ENCODE measurements at places on chromosomes 7 and 10.

GRCh38 chr7:64653721-64654401 lies 12.1 kb upstream of the ZNF107 start:
- DNase-seq, result no peak

DNA sequence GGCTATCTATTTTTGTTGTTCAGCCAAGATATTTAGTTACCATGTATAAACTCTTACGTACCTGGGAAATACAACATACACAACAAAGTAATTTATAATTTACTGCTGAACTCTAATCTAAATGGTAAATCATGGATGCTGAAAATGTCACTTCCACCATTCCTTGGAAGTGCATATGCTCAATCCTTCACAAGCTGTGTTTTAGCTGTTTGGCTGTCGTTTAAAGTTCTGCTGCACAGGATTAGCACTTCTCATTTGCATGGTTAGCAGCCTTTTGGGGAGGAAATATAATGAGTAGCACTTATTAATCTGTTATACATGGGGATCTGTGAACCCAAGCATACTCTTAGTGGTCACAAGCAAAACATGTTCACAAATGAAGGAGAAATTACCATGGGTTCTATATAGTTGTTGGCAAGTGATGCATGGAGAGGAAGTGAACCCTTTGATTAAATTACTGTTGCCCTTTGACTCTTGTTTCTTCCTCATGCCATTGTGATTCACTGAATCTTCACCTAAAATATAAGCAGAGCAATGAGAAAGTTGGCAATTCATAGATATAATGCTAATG lies 18.5 kb downstream of the PIK3CG start:
- DNase-seq, result no peak

DNA sequence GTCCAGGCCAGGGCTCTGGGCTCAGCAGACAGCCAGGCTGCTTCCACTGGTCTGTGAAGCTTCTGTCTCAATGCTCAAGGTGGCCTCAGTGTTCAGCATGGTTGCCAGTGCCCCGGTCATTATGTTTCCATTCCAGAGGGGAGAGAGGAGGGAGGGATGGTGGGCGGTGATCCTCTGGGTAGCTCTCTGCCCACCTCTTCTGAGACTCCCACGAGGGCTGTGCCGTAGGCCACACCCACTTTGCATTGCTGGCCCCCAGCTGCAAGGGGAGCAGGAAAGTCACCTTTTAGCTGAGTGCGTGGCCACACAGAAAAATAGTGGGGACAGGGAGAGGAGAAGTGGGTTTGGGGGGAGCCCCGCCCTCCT lies 42.5 kb downstream of the FOXK1 start:
- DNase-seq, result no peak

DNA sequence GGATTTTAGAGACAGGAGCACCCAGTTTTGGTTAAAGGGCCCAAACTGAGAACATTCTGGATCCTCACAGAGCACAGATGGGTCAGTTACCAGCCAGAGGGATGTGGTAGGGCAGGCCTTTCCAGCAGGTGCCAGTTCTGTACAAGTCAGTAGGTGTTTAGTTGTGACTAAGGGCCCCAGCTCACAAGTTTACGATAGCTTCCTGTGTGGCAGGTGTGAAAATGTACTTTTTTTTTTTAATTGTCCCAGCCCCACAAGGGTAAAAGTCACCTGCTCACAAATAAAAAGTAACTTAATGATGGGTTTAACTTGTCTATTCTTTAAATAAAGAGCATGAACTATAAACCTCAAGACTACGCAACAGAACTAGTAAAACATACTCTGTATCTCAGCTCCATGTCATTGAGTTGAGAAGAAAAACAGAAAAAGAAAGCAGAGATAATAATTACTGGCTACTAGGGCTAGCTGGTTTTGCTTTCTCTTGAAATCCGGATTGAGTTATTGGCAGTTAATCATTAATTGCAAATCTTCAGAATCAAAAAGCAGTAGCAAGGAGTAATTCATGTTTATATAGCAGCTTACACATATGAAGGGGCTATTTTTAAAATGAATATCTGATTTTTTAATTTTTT lies 15.4 kb downstream of the NFE2L3 start:
- DNase-seq, result no peak

DNA sequence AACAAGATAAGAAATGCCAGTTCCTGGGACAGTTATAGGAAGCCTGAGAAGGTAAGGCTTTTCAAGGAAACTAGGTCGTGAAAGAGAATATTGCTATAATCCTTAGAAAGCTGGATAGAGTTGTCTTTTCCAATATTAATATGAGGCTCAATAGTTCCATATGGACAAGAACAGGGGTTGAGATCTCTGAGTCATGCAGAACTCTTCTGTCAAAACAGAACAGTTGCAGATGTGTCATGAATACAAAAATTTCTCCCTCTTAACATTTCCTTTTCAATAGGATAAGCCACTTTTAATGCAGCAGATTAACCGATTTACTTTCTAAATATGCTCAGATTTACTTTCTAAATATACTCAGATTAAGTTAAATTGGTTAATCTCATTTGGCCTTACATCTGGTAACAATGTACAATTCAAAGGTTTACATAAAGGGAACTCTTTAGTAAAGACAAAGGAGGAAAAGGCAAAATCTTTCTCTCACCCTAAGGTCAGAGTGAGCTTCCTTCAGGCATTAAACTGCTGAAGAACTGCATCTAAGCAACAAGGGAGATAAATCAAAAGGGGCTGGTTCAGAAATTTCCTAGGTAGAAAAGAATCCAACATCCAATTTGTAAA lies 104.7 kb upstream of the PCDH15 start:
- no peak for DNase-seq

- DNase-seq, result peak; percentile 55
Measured at GRCh38 chr10:133325440-133326222, 11.1 kb downstream of the CALY start.

DNA sequence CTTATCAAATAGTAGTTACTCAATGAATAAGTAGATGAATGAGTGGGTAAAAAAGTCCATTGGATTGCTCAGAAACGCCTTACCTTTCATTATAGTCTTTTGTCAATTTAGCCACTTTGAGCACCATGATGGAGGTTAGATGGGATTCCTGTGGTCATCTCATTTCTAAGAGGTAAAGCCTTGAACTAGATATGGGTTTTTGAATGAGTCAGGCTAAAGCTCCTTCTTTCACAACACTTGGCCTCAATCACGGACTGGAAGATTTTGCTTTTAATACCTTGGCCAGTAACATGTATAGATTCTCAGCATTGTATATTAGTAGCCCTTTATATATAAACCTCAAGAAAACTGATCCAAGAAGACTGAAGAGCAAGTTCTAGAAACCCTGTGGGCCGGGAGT lies 99.7 kb upstream of the CCDC6 start:
- no peak for DNase-seq

DNA sequence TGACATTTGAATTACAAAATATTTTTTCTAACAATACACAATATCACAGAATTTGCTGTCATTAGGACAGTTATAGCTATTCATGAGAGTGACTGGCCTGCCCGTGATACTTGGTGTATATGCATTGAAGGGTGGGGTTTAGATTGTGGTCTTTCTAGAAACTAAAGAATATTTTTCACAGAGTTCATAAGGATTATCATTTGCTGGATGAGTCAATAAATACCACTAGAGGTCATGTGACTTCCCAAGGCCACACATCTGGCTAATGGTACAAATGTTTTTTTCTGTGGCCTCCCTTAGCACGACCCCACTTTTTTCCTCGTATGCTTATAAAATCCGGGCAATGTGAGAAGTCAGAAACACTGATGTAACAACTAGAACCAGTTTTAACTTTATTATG lies 5.2 kb downstream of the OPTN start:
- DNase-seq, result no peak

DNA sequence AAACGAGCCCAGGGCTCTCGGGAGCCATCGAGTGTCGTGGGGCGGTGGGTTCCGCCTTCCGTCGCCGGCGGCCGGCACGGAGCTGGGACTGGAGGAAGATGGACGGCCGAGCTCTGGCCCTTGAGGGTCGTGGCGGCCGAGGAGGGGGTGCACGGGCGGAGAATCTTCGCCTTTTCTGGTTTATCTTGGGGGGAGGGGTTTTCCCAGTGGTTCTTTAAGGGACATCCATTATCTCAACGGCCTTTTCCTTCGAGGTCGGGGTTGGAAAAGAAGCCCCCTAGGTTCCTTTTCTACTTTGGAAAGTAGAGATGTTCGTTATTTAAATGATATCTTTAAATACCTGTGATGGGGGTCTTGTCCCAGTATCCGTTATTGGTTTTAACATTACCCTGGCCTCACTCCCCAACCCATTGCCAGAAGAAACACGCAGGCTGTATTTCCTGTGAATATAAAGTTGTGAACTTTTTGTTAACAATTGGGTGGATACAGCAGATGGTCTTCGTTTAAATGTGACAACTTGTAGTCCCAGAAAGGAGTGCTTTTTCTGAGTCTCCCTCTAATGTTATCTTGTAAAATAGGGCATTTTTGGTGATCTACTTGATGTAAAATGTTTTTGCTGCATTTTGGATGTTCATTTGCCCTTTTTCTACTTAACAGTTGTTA lies 765 bp downstream of the CCAR1 start:
- no peak for DNase-seq

DNA sequence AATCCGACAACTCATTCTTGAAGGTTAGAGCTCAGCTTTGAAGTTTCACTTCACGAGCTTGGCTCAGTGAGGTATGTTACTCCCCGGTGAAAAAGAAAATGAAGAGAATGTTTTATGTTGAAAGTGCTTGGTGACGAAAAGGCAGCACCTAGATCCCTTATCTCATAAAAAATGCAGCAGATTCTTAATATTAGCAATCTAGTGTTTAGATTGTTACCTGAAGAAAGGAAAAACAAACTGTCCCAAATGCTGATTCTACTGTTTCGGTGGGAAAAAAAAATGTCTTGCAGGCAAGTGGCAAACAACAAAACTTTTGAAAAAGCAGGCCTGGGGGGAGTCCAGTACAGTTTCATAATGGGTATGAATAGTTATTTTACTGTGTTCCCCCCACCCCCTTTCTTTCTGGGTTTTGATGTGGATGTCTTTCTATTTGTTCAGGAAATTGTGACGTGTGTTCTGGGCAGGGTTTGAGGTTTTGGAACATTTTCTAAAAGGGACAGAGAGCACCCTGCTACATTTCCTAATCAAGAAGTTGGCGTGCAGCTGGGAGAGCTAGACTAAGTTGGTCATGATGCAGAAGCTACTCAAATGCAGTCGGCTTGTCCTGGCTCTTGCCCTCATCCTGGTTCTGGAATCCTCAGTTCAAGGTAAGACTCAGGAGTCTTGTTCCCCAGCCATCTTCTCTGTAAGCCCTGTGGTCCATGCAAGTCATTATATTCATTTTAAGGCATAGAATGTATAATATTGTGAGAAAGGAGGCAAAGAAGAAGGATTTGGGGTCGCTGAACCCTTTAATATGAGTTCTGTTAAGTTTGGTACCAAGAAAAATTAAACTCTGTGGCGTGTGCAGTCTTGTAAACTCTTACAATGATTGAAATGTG lies at the start of gene SRGN:
Gene SRGN, plus strand, starts transcription at position 514 of the 881 bp plus-strand sequence. Its CDS starts 55 bp downstream, at position 569.
- peak; percentile 81 for DNase-seq

- no peak for DNase-seq
Measured at GRCh38 chr7:145884716-145885514, 231.7 kb upstream of the CNTNAP2 start.

- DNase-seq, result no peak
Measured at GRCh38 chr7:47311891-47312290, 270.0 kb downstream of the TNS3 start.

- no peak for DNase-seq
Measured at GRCh38 chr10:3806603-3807002, 21.6 kb upstream of the KLF6 start.

DNA sequence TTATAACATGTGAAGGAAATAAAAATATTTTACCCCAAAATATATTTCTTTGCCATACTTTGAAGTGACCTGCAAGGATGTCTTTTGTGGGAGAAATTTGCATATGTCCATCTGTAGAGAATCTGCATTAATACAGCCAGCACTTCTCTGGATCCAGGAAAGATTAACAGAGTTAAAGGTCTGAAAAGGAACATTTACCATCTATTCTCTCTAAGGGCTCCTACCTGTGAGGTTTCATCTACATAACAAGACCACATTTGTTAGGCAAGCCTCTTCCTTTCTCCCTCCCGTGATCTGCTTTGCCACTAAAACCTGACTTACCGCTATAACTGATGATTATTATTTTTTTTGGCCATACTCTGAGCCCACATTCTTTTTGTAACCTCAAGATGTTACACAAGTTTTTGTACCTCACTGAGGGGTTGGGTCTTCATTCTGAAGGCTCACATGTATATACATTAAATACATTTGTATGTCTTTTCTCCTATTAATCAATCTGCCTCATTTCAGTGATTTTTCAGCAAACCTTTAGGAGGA lies 129.4 kb downstream of the AKR1D1 start:
- no peak for DNase-seq

GRCh38 chr10:15378569-15378968 lies 7.5 kb upstream of the FAM171A1 start:
- no peak for DNase-seq

GRCh38 chr7:86558680-86559501 lies 84.8 kb upstream of the GRM3 start:
- DNase-seq, result no peak

GRCh38 chr7:106317971-106318370 lies 33.2 kb upstream of the NAMPT start:
- no peak for DNase-seq

DNA sequence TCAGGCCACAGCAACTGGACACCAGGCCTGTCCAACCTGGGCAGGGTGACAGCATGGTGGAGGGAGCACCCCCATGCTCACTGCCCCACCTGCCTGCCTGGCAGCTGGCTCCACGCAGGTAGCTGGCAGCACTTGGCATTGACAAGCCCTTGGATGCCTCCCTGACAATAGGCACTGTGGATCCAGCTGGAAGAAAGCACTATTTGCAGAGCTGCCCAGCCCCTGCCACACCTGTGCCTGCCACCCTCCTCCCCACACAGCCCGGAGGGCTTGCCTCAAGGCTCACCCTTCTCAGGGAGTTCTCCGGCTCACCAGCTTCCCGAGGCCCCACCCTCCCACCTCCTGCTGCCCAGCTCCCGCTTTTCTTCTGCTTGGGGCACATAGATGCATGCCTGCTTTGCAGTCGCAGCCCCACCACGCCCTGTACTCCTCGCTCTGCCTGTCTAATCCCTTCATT lies 160.1 kb downstream of the NEURL1 start:
- peak; percentile 87 for DNase-seq

DNA sequence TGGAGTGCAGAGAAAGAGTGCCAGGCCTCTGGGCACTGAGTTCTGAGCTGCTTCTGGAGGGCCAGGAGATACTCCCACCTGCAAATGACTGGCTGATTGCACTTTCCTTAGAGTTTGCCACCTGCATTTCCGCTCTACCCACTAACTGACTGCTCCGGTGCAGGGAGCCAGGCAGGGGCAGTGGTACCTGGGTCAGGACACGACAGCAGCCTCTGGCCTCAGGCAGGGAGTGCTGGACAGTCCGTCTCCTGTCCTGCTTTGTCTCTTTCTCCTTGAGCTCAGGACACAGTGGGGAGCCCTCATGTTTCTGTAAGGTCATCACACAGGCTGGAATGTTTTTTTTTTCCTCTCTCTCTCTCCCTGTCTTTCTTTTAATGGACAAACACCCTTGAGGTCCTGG lies 252.0 kb downstream of the DPP6 start:
- no peak for DNase-seq

DNA sequence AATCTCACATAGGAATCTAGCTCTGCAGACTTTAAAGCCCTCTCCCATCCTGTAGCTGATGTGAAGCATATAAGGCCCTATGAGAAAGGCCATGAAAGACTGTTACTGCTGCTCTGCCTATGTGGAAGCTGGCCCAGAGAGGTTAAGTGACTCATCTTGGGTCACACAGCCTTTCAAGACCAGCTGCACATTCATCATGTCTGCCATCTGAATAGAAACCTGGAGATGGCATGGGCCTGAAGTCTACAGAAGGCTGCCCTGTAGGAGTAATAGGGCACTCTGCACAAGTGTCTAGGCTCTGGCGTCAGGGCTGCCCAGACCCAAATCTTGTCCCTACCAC lies 59.4 kb upstream of the COL13A1 start:
- no peak for DNase-seq

Data from mucosa of descending colon (tissue), 3 donors.